ENCODE measurements at places on chromosomes 4 and X.

GRCh38 chr4:11138964-11139363 is 289.7 kb downstream of the HS3ST1 start:
- DNase-seq: no peak

DNA sequence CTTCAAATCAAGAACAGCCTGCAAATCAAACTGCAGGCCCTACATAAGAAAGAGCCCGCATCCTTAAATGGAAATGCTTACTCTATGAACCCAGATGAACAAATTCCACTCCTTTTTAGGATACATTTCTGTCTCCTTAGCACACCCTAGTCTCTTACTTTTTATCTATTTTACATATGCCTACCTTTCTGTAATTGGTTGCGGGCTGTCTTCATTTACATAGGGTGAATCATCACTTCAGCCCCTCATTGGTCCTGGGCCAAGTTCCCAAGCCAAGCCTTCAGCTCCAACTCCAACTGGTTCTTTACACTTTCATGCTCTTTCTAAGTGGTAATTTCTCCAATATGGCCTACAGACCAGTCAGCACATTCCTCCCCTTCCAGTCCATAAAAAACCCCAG is 219.3 kb downstream of the TRAM1L1 start:
- DNase-seq: no peak

- DNase-seq: no peak
Observed at GRCh38 chr4:37549041-37549440, 137.1 kb downstream of the RELL1 start.

DNA sequence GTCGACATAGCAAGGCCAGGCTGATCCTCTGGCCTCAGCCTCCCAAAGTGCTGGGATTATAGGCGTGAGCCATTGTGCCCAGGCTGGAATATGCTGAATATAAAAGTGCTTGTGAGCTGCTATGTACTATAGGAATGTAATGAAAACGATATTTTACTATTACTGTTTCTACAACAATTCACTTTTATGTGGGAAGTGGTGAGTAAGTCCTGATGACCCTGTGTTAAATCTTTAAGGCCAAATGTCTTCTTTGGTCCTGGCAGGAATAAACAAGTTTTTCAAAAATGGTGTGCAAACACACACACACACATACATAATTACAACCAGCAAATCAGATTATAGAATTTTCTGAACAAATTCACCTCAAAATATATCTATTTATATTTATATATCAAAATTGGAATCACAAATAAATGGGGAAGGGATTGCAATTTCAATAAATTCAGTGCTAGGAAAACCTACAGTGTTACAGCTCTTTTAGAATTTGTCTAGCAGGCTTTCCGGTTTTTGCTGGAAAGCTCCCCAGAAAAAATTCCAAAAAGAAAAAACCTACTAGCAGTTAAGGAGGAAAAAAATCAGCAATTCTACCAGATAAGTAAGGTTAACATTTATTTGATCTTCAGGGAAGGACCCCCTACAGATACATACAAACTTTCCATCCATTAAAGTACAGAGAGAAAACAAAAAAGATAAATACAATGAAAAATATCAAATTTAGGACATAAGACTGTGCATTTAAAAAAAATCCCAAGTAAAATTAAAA is 17.9 kb downstream of the SMIM14 start:
- DNase-seq: no peak

DNA sequence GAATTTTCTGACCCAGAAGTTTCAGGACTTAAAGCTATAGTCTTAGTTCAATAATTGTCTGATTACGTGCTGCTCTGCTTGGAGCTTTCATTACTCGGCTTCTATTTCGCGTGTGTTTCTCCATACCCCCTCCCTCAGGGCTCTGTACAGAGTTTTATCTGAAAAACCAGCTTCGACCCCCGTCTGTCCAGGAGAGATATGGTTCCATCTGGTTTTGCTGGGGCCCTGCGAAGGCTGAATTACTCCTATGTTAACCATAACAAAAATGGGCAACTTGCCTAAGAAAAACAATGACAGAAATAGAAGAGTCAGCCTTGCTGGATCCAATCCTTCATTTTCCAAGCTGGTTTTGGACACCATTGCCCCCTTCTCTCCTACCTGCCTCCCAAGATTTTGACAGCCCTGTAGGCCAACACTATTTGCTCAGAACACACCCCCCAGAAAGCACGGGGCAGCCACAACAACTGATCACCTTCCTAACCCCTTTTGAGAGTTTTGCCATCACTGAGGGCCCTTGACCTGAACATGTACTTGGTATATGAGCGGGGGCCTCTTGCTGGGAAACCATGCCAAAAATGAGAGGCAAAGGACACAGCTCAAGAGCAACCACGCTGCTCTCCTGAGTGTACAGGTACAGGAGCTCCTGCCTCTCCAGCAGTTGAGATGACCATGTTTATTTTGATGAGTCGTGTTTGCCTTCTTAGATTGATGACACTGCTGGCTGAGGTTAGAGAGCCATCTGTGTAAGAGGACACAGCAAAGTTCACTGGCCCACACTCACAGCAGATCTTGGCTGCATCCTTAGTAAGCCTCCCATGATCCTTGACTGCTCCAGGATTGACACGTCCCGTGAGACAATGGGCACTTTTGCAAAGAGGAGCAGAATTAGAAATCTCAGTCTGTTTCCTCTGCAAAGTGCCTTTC is 36.2 kb upstream of the ATP6AP2 start:
- DNase-seq: no peak

- DNase-seq: no peak
Observed at GRCh38 chr4:37993806-37994205, 33.6 kb downstream of the PTTG2 start.

DNA sequence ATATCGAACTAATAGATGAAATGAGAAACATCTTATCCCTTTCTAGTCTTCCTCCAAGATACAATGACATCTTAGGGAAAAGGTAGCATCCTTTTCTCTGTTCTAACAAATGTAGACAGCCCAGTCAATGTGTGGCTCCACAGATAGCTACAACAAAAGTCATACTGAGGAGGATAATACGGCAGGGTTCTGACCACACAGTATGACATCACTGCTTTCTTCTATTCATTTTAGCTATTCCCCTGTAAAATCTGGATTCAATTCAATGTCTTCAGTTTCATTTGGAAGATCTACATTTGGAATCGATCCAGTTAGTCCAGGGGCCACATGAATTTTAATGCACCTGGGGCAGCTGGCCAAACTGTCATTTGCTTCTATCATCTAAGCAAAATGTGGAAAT is 51.4 kb downstream of the ENOX2 start:
- DNase-seq: no peak

DNA sequence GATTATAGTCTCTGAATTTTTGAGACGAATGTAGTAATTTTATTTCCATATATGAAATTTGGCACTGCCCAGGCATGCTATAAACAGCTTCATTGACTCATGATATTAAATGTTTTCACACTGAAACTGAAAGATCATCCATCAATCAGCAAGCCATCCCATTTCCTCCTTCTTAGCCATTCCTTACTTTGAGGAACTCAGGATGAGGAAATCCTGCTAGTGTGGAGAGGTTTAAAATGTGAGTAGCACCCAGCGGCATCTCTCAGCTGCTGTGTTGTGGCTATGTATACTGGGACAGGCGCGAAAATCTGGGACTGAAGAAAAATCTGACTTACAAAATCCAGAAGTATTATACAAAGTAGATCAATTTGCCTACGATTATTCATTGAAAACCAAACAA is 52.1 kb downstream of the PTCHD1 start:
- DNase-seq: no peak

DNA sequence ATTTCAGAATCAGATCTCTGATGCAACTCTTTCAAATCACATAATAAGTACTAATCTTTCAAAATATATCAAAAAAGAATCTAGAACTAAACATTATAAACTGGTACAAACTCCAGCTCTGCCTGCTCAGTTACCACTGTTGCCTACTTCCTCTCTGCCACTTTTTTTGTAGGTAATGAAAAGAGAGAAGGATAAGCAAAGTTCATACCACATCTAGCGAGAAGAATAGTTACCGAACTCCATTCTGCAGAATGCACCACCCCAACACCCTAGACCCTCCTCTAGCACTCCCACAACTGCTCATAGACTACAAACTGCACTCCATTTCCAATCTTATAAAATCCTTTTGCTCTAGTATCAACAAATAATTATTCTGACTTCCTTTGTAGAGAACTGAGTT is 19.7 kb upstream of the LRBA start:
- no peak for DNase-seq

- no peak for DNase-seq
Observed at GRCh38 chr4:76194325-76194724, 19.3 kb downstream of the SCARB2 start.

DNA sequence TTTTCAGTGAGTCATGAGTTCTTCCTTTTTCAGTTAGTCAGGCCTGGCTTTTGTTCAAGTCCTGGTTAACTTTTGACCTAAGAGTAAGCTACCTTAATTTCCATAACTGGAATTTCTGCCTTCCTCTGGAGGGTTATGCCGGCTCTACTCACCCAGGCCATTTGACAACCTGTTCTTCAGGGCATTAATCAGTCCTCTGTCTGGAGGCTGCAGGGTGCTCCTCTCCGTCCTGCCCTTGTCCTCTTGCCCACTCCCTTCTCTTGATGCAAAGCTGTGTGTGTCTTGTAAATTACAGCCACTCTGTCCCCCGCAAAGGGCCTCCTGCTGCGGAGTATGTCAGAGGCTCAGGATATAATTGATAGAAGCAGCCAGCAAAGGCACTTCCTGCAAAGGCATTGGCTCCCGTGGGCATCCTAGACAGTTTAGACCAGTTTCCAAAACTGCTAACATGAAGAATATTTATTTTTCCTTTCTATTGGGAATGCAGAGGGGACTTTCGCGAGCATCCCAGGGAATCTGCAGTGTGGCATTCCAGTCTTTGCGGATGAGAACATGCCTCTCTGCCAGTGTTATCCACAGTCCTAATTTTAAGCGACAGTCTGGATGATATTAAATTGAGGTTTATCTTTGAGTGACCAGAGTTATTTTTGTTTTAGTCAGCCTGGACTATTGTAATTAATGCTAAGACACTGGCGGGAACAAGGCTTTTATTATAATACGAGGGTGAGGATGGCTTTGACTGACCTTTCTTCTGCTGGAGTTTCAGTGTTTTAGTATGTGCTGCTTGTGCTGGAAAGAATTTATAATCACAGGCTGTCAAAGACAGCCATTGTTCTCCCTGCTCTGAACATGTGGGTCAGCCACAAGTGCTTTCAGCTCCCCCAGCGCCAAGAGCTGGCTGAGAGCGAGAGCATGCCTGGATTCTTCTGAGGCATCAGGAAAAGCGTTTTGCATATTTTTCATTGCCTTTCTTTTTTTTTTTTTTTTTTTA is 74.2 kb downstream of the LIMCH1 start:
- peak; percentile 23 for DNase-seq

GRCh38 chr4:52015366-52015765 is 4.8 kb downstream of the LRRC66 start:
- DNase-seq: no peak

GRCh38 chr4:109434007-109434971 is 674 bp downstream of the SEC24B start:
- DNase-seq: peak; percentile 55

DNA sequence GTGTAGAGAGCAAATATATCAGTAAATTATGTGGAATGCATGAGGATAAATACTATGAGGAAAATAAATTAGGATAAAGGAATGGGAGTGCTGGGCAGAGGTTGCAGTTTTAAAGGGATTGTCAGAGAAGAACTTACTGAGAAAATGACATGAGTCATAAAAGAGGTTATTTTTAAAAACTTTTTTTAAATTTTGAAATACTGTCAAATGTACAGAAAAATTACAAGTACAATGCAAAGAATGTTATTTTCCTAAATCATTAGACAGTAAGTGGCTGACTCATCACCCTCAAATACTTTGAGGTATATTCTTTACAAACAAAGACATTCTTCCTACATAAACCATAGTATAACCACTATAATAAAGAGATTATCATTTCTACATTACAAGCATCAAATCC is 29.8 kb upstream of the H2AZ1 start:
- no peak for DNase-seq

GRCh38 chr4:83285055-83285407 is 433 bp upstream of the COQ2 start:
- peak; percentile 16 for DNase-seq

DNA sequence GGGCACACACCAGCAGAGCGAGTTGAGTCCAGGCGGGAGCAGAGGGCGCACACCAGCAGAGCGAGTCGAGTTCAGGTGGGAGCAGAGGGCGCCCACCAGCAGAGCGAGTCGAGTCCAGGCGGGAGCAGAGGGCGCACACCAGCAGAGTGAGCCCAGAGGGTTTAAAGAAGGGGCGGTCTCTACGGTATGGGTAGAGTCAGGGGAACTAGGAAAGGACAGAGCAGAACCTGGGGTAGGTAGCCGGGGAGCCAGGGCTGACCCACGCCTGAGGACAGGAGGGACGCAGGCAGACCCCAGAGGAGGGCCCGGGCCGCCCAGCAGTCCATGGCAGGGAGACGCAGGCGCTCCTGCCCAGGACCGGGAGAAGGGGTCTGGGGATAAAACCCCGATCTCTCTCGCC is 22.0 kb upstream of the ADRA2C start:
- no peak for DNase-seq

- no peak for DNase-seq
Observed at GRCh38 chr4:169064296-169064695, 54.2 kb upstream of the CBR4 start.

DNA sequence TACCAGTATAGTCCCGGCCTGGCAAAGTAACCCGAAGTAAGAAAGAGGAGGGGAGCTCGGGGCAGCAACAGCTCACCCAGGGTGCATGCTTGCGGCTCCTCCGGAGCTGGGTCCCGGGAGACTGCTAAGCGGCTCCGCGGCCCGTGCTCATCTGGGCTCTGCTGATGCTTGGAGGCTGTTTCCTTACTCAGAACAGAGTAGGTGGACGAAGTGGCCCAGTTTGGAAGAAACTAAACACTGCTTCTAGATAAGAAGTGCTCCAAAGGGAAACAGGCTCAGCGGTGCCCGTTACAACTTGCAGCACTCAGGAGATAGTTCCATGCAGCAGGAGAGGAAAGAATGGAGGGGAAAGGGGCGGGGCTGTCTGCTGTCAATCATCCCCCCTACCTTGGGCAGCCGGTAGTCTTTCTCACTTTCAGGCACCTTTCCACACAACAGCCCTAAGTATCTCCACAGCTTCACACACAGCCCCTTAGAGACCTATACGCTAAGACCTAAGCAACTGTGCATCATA is at the start of gene COL4A6:
Gene COL4A6, minus strand, starts transcription at position 313 of the 514 bp plus-strand sequence. Its CDS starts 226 bp downstream, at position 87.
- peak; percentile 2 for DNase-seq

- no peak for DNase-seq
Observed at GRCh38 chr4:16659079-16659478, 239.4 kb downstream of the LDB2 start.

DNA sequence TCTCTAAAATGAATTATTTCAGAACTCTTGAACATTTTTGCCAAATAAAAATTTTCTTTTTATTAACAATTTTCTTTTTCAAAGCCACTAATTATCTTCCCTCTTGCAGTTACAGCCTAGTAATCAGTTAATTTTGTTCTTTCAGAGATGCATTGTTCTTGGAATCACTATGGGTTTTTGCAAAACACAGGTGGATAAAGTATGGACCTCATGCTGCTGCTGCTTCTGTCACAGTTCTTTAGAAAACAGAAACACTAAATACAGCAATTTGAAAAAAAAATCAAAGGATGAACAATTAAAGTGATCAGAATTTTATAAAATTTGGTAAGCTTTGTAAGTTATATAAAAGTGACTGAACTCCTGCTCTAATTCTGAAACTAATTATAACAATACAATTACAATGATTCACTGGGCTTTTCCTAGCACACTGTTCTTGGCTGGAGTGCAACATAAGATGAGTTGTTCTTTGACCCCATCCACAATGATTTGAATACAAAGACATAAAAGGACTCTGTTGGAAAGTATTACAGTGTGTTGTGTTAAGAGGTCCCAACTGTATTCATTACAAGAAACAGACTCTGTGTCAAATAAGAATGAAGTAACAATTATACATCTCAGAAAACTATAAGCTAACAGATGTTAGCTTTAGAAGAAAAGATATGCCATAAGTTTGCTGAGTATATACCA is 59.4 kb upstream of the GK2 start:
- DNase-seq: no peak
